RPMI7951 (cell line): ENCODE measurements at places on chromosomes 6 and 20.
A peak's percentile ranks its signal among the peaks of the same experiment; 100 is the strongest.

DNA sequence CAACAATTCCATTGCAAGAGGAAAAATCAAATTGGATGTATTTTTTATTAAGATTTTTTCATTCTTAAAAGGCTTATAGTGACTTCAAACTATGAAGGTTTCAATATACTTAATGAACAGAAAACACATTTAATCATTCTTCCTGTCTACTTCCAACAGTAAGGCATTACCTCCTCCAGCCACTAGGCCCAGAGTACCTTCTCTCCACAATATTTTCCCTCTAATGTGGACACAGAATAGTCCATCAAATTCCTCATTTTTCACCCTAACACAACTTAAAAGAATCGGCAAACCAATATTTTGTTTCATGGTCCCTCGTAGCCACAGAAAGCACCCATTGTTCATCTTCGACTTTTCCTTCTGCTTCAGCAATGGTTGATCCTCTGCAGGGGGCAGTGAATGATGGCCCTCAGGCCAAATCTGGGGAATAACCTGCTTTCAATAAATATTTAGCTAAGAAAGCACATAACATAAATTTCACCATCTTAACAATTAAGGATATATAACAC is 335.4 kb upstream of the ID4 start:
- DNase-seq: peak; percentile 3

DNA sequence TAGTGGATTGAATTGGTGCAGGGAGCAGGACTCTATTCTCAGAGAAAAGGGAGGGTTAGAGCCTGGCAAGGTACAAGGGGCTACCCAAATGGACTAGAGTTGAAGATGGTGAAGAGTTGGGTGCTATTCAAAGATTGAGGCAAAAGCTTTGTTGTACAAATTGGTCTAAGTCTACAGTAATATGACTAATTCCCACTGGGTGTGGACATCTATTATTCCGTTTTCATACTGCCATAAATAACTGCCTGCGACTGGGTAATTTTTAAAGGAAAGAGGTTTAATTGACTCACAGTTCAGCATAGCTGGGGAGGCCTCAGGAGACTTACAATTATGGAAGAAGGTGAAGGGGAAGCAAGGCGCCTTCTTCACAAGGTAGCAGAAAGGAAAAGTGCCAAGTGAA is 266.3 kb downstream of the TPBG start:
- DNase-seq: no peak

DNA sequence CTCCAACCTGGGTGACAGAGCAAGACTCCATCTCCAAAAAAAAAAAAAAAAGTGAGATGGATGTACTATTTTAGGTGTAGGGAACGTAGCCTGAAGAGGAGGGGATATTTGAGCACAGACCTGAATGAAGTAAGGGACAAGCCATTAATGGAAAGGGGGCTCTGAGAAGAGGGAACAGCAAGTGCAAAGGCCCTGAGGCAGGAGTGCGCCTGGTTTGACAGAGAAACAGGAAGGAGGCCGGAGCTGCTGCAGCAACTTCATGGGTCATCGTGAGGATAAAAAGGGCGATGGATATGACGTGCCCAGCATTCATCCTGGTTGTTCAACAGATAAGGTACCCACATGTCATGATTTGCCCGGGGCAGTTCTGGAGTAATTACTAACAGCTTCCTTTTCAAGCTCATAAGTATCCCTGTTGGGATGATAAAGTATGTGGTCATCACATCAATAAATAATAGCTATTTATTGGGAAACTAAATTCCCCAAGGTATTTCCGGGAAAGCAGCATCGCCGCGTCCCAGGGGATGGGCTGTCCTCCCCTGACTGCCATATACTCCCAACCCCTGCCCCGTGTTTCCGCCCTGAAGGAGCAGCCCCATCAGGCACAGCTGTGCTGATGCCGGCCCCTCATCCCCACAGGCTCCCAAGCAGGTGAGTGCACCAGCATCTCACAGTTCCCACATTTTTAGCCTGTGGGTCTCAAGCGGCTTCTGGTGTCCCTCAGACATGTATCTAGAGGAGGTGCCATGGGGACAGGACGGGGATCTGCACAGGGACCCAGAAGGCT is 43.4 kb downstream of the DLGAP4 start:
- peak; percentile 75 for DNase-seq

GRCh38 chr20:57744206-57744605 is 34.4 kb upstream of the PMEPA1 start:
- no peak for DNase-seq

DNA sequence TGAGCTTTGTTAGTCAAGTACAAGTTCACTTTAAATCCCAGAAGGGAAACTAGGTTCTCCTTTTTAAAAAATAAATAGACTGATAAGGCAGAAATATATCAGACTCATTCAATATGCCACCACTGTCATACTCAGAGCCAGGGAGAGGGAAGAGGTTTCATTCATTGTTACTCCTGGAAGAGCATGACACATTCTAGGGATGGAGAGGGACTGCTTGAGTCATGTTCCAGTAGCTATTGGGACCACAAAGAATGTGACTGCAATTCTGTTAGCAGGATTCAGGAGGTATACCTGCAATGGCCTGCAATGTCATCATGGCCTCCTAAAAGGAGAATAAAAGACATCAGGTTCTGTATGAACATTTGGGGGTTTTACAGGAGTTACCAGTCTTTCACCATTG is 167.6 kb downstream of the TFAP2B start:
- no peak for DNase-seq

- DNase-seq: peak; percentile 61
Observed at GRCh38 chr20:1652960-1653359, 4.6 kb downstream of the SIRPG start.

DNA sequence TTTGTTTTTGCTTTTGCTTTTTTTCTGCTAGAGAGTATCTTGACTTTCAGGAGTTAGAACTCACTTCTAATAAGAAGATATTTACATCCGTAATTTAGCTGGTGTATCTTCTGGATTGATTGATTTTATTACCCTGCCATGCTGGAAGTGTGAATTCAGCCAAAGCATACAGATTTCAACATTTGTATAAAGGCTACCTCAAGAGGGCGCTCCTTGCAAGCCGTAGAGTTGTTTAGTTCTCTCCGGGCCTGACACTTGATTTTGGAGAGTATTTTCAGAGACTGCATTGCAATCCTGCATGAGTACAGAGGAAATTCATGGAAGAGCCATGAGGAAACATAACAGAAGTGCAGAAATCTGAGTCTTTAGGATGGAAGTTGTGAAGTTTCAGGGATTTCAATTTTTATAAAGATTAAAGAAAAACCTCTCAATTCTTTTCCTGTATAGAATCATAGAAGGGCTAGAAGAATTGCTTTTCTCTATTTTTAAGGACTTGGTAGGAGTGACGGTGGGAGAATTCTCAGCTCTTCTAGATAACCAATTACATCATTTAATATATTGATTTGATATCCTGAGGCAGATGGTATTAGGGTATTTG is 66.7 kb upstream of the TIAM2 start:
- peak; percentile 63 for DNase-seq
